ENCODE measurements at places on chromosomes 11 and 22.

DNA sequence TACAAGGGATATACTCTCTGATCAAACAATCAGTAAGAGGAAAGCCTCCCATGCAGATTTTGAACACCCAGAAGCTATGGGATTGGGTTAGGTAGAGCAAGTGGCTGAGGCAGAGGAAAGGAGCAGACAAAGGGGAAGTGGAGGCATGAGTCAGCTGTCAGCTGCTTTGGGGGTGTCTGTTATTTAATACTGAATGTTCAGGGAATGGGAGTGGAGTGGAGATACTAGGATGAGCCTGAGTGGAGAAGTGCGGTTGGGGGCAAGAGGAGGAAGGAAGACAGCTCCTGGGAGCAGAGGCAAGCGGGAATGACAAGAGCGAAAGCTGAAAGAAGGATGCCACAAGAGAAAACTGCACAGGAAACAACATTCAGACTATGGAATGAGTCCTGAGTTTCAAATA is 22.7 kb upstream of the TMPRSS5 start:
- DNase-seq = no peak

DNA sequence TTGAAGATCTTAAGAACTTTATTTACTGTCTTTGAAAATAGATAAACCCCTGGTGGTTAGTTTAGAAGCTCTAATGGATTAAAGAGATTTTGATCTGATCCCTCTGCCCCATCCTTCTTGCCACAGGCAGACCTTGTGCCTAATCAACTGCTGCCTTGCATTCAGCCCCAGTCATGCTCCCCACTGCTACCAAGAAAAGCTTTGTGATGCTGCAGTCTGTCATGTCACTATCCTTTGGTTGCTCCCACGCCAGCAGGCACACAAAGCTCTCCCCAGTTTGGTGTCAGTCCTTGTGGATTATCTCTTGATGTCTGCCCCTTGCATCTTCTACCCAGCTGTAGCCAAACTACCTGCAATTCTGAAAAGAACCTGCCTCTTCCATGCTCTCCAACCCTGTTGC is 112.2 kb downstream of the MTNR1B start:
- no peak for DNase-seq

DNA sequence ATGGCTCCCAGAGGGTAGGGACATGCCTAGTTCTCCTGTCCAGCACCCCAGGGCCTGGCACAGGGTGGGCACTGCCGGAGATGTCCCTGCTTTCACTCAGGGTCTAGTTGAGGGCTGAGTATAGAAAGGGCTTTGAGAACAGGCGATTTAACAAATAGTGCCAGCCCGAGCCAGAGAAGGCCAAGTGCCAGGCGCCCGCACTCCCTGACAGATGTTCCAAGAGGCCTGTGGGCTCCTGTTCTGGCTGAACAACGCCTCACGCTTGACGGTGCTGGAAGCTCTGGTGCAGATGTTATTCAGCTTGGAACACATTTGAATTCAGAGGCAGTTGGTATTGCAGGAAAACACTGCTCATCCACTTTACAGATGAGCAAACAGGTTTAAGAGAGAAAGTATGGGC is 46.5 kb downstream of the NFAM1 start:
- no peak for DNase-seq

DNA sequence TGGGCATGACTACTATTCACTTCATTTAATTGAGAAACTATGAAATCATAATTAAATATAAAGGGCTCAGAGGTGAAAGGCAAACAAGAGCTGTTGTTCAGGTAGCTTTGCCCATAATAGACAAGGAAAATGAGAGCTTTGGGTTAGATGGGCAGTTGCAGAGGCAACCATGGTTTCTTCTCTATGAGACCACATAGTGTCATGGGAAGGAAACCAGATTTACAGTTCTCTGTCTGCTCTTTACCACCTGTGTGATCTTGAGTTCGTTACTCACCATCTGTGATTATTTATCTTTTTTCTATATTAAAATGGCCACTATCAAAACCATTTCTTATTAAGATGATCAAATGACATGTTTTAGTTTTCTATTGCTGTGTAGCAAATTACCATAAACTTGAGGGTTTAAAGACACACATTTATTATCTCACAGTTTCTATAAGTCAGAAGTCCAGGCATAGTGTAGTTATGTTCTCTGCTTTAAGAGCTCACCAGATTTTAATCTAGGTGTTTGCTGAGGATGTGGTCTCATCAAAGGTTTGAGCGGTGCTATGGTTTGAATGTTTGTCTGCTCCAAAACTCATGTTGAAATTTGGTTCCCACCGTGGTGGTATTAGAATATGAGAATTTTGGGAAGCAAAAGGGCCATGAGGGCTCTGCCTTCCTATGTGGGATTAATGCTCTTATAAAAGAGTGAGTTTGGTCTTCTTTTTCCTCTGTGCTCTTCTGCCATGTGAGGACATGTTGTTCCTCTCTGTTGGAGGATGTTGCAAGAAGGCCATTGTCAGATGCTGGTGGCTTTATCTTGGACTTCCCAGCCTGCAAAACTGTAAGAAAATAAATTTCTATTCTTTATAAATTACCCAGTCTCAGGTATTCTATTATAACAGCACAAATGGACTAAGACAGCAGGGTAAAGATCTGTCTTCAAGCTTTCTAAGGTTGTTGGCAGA is 38.2 kb downstream of the OR2AG2 start:
- no peak for DNase-seq

GRCh38 chr11:10770626-10771254 is 19.7 kb downstream of the CTR9 start:
- peak; percentile 44 for DNase-seq

- DNase-seq = no peak
Measured at GRCh38 chr11:47078751-47079521, 97.7 kb downstream of the ARFGAP2 start.

- no peak for DNase-seq
Measured at GRCh38 chr11:103800406-103801114, 235.9 kb upstream of the DDI1 start.

DNA sequence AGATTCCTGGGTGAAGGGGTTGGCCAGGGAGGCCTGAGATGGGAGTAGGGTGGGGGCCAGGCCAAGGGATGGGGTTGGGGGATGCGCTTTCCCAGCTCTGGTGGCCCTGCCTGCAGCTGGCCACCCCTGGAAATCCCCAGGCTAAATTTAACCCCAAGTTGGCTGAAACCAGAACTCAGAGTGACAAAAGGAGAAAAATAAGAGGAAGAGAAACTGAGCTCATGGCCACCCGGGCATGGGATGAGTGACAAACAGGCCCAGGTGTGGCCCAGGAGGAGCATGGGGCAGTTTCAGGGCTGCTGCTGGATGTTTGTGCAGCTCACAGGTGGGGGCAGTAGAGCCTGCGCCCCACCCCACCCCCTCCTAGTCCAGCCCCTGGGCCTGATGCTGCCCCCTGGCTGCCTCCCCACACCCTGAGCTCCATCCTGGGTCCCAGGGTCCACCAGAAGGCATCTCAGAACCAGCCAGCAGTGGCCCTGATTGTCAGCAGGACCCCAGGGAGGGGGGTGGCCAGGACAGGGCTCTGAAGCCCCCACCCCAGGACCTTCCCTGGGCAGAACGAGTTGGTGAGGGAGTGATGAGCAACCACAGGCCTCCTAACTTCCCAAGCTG is 48.0 kb downstream of the IGLL5 start:
- no peak for DNase-seq

DNA sequence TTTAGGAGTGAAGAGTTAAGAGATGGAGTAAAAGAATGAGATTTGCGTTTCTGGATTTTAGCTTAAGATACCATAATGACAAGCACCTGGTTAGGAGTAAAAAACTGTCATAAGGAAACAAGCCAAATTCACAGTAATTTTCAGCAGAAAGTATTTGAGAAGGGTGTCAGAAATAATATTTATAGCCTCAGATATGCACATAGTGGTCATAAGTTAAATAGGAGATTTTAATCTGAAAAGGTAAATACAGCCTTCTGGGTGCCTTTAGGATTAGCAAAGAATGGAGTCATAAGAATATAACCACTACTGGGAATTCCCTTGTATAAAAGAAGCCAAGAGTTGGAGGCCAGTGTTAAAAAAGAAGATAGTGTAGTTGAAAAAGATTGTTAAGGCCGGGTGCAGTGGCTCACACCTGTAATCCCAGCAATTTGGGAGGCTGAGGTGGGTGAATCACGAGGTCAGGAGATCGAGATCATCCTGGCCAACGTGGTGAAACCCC is 160.1 kb downstream of the SWAP70 start:
- no peak for DNase-seq

DNA sequence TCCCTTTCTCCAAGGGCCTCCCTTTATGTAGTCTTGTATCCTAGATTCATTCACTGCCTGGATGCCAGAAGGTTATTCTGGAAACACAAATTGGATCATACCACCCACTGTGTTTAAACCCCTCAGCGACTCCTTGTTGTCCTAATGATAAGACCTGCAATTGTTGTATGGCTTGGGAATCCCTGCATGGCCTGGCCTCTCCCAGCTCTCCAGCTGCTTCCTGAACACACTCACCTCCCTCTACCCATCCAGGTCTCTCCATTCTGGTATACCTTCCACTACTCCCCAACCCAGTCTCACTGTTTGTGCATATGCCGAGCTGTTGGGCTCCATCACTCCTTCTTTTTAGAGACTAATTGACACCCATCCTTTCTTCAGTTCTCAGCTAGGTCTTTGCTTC is 124.3 kb upstream of the ALX4 start:
- no peak for DNase-seq

DNA sequence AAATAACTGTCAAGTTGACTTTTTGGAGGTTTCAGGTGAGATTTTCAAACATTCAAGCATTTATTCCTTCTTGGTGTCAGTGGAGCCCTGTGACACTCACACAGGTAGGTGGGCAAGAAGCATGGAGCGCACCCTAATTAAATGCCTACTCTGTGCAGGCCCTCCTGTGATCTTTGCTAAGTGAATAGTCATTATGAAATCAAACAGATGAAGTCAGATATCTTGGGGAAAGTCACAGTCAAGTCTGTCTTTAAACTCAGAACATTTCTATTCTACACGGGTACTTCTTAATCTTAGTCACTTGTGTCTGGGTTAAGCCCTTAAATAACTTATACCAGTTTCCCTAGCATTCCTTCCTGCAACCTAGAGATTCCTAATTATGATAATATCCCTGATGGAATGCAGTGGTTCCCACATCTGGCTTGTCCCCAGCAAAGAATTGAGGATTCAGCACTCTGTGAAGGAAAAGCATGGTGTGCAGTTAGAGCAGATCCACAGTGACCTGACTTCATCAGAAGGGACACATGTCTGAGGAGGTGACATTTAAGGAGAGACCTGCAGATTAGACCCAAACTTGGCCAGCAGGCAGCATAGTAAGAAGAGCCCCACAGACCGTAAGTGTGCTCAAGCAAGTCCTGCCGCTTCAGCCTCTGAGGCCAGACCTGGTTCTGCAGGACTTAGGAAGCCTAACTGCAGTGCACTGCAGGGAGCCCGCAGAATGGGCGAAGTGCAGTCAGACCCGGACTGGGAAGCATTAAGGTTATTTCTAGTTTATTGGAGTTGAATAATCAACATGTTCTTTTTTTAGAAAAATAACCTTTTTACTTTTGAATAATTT is 85.3 kb upstream of the GAL start:
- DNase-seq = peak; percentile 20

GRCh38 chr11:63816166-63816565 is 2.9 kb downstream of the SPINDOC start:
- DNase-seq = no peak

- no peak for DNase-seq
Measured at GRCh38 chr11:65416841-65417701, 5.5 kb upstream of the NEAT1 start.

- DNase-seq = peak; percentile 22
Measured at GRCh38 chr11:23423104-23423503, 562.8 kb upstream of the CCDC179 start.

DNA sequence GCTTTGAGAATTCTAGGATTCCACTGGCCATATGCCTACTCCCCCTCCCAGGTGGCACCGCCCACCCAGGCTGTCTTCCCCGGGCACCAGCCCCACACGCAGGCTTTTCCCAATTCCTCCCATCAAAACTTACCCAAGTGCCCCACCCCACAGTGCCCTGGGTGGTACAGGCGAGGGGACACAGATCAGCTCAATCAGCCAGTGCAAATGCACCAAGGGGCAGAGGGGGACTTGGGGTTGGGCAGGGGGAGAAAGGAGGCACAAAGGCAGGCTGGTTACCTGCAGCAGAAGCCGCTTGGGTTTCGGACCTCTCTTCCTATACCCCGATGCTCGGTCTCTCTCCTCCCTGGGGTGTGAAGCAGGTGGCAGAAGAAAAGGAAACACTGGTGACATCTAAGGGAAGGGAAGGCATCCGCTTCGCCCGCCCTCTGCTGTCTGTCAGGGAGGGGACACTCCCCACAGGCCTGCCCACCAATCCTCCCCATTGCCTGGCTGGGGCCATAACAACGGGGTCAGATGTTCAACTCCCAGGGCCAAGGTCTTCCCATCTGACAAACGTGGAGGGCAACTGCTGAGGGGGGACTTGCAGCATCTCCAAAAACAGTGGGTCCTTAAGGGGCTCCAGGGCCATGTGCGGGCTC is 14.0 kb downstream of the CBX7 start:
- DNase-seq = no peak

- DNase-seq = peak; percentile 36
Measured at GRCh38 chr11:29343465-29344333, 673.1 kb downstream of the KCNA4 start.

DNA sequence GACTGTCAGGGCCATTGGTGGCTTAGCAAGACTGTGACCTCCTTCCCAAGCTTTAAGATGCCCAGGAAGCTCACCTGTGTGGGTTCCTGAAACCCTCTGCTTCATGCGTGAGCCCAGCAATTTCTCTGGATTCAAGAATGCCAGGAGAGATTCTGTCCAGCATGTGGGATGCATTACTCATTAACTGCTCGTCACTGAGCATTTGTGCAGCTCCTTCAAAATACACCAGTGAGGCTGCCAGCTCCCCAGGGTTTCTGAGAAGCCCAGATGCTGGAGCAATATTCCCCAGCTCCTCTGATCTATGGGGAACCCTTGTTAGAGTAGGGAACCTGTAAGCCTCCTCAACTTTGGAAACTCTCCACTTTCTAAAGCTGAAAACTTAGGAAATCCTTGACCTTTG is 126.5 kb downstream of the CHST1 start:
- DNase-seq = no peak

DNA sequence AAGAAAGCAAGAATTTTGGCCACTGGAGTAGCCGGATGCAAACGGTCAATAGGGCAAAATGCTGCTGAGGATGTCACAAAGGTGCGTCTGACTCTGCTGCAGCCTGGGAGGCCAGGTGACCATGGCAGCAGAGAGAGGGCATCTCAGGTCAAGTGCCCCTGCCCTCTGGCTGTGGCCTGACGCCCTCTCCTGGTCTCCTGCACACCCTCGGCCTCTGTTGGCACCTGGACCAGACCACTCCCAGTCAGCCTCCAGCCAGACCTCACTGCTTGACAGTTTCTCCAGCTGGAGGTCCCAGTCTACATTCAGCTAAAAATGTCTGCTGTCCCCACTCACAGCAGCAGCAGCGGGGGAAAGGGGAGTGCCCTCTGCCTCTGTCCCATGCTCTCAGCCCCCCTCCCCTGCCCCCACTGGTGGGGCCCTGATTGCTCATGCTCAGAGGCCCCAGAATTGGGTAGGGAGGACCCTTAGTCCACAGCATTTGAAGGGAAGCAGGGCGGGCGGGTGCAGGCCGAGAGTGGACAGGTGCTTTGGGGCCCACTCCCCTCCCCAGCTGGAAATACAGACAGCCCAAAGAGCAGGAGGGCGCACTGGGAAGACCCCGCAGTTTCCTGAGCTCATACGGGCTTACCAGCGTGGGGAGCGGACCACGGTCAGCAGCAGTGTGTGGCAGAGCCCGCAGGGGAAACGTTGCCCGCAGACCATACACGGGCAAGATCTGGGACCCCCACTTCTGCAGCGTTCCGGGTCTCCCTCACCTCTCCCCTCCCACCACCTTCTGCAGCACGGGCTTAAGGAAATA is 1.6 kb upstream of the BRSK2 start:
- DNase-seq = no peak

- peak; percentile 77 for DNase-seq
Measured at GRCh38 chr11:33942954-33943353, 51.1 kb upstream of the LMO2 start.

Measured in astrocyte of the spinal cord (primary cell).